ENCODE measurements at places on chromosomes 7 and 10. TPM values are rescaled to one million over a fixed set of nuclear protein-coding genes. Genes with fewer than 3 reads are reported as not detected.

- no peak for DNase-seq
Measured at GRCh38 chr10:27771231-27771630, 25.6 kb upstream of the MKX start.

Gene GNAT3
- not detected for total RNA-seq

- DNase-seq = no peak
Measured at GRCh38 chr7:29612596-29612995, 49.0 kb downstream of the PRR15 start.

Gene SUGCT
- total RNA-seq = 1.7 TPM

Gene CCL24
- not detected for total RNA-seq

GRCh38 chr7:7858559-7858958 lies 110.0 kb upstream of the GLCCI1 start:
- DNase-seq = no peak

- DNase-seq = no peak
Measured at GRCh38 chr7:122438492-122438891, 133.9 kb upstream of the FEZF1 start.

Gene FFAR4
- total RNA-seq = 0.06 TPM

Gene NT5C2
- 178 TPM for total RNA-seq

- peak; percentile 73 for DNase-seq
Measured at GRCh38 chr10:130924138-130924819, 387.2 kb downstream of the TCERG1L start.

DNA sequence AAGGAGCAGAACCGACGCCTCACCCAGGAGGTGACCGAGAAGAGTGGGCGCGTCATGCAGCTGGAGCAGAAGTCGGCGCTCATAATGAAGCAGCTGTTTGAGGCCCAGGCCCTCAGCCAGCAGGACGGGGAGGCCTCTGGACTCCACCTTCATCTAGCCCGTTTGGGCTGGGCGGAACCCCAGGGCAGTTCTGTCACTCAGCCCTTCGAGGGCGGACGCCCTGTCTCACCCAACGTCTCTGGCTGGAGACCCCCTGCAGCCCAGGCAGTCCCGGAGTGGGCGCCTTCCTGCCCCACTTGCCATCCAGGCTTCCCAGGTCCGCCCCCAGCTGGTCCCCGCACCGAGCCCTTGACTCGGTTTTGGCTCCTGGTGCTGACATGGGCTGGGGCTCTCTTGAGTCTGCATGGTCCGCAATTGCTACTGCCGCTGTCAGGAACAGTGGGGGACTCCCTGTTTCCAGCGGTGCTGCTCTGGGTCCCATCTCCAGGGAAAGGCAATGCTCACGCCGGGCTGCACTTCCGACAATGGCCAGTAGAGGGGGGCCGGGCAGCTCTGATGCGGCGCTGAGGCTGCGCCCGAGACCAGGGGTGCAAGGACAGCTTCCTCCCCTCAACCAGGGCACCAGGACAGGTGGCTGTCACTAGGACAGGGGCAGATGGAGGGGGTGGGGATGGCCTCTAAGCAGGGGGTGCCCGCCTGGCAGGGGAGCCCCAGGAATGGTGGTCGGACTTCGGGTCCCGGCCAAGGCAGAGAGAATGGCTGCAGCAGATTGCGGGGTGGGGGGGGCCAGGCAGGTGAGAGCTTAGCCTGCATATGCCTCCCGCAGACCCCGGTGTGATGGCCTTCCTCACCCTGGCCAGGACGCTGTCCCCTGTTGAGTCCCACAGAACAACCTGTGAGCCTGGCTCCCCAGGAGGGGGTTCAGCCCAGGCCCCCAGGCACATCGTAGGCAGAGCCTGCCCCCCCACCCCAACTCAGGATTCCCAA lies 71.2 kb upstream of the KCTD7 start:
- peak; percentile 50 for DNase-seq

DNA sequence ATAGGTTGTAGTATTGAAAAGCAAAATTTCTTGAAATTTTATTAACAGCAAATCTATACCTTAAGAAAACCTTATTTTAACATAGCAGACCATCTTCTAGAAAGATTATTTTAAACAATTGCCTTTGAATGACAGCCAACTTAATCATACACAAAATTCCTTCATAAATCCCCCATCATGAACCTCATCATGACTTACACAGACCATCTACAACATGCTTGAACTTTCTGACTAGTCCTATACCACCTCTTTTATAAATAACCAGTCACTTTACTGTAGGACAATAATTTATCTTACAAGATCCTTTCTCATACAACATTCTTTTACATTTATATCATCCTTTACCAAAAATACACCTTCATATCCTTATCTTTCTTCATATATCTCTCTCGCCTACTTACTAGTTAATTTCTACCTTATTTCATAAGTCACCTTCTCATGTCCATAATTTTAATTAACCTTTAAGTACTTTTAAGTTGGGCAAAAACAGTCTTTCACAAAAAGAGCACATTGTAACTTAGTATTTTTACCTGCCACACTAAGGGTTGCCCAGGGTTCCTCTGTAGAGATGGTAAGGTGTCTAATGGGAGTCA lies 16.6 kb upstream of the PTN start:
- no peak for DNase-seq

- DNase-seq = no peak
Measured at GRCh38 chr7:6443372-6443941, 4.3 kb downstream of the DAGLB start.

DNA sequence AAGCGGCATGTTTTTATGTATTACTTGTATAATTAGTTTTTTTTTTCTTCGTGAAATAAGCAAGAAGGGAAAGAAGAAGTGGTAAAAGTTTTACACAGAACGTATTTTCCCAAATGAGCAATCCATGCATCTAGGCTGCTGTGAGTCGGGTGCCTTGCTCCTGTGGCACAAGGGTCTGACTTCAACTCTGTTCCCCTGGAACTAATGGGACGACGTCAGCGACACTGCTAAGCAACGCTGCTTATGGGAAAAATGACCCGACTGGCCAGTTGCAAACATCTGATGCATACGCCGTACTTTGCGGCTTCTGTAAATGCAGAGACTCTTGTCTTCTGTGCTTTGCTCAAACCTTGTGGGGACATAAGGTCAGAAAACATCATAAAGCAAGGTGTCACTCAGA lies 66.3 kb downstream of the MPP7 start:
- no peak for DNase-seq

DNA sequence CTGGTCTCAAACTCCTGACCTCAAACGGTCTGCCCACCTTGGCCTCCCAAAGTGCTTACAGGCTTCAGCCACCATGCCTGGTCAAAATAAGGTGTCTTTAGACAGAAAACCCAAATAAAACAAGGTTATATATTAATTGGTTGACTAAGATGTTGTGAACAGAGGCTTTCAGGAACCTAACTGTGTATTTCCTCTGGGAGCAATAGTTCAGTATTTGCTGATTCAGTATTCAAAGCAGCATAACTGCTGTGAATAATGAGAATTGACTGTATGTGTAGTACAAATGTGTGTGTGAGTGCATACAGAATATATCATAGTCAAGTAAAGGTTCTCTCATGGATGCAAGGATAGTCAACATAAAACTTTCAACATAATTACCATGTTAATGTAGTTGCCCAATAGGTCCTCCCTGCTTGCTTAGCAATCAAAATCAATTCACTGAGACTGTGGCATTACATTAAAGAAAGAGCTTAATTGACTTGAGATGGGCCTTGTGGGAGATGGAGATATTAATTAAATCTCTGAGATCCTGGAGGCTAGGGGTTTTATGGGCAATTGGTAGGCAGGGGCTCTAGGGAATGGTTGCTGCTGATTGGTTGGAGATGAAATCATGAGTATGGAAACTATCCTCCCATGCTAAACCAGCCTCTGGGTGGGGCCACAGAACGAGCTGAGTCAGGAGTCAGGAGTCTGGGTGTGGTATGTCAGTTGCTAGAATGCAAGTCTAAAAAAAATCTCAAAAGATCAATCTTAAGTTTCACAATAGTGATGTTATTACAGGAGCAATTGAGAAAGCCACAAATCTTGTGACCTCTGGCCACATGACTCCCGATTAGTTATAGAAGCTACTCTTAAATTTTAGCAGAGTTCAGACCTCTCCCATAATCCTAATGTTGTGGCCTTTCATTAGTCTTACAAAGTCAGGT lies 162.7 kb downstream of the AKR1D1 start:
- DNase-seq = no peak

DNA sequence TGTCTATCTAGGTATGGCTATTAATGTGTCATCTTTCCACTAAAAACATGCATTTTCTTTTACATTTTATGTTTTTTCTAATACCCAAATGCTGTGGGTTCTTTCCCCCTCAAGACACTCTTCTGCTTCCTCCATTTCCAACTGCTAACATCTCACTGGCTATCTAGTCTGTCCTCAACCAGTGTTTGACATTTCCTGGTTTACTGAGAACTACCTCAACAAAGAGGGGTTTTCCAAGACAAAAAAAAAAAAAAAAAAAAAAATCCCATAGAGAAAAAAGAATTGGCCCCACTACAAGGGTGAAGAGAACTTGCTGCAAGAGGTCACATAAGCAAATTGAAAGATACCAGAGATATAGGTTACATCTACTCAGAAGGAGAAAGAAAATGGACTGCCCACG lies 359.7 kb downstream of the CRPPA start:
- DNase-seq = no peak

Gene NOS3
- 11.9 TPM for total RNA-seq

Gene FXYD4
- total RNA-seq = not detected

GRCh38 chr7:44772440-44772839 lies 23.8 kb downstream of the ZMIZ2 start:
- DNase-seq = no peak

Gene GRID2IP
- total RNA-seq = 0.77 TPM

- DNase-seq = peak; percentile 34
Measured at GRCh38 chr10:91694170-91694794, 61.4 kb upstream of the PPP1R3C start.

GRCh38 chr10:75398692-75399460 lies 2.7 kb downstream of the ZNF503 start:
- peak; percentile 36 for DNase-seq

Gene EPO
- total RNA-seq = not detected

- DNase-seq = no peak
Measured at GRCh38 chr7:39904077-39904486, 46.0 kb upstream of the CDK13 start.

DNA sequence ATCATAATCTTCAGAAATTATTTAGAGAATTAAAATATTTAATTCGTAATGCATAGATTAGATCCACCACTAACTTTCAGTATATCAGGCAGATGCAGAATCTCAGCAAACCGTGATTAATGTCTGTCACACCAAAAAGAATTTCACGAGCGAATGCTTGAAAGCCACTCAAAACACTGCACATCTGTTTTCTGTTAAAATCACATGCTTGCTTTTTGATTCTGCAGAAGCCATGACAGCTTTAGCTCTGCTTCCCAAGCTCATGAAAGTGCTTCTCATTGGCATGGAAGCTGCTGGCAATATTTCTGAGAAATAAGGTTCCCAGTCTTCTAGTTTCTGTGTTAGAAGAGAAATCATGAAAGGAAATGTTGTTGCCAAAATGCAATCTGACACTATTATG lies 837.8 kb upstream of the LRRN3 start:
- DNase-seq = peak; percentile 98

- no peak for DNase-seq
Measured at GRCh38 chr7:51014811-51015210, 232.1 kb upstream of the GRB10 start.

DNA sequence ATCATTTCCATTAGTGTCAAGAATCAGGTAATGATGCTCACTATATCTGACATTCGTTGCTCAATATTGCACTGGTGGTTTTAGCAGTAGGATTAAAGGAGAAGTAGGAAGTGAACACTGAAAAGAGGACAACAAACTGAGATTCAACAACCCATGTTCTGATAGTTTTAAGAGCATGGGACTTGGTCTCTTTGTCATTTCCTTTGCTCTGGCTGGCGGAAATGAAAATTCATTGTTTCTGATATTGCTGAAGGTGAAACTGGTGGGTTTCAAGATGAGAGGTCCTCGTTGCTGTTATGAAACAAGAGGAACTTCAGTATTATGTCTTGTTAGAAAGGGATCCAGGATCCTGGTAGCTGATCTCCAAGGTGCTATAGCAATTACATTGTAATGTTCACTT lies 129.0 kb downstream of the DNAH11 start:
- DNase-seq = no peak

GRCh38 chr10:27349987-27350386 lies 109.4 kb upstream of the ACBD5 start:
- no peak for DNase-seq

DNA sequence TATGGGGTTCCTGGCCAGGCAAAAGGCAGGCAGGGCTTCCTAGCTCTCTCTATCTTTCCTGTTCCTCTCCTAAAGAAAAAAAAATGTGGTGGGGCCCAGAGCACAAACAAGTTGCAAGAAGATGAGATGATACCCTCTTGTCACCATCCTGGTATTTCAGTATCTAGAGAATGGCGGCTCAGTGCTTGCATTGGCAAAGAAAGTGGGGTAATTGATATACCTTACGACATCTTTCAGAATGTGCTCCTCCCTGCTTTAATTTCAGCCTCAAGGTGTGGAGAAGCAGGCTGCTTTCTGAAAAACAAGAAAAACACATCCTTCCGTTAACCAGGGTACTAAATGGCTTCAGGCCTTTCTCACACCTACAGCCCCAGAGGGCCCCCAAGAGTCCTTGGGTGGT lies 34.5 kb upstream of the CUX1 start:
- no peak for DNase-seq

DNA sequence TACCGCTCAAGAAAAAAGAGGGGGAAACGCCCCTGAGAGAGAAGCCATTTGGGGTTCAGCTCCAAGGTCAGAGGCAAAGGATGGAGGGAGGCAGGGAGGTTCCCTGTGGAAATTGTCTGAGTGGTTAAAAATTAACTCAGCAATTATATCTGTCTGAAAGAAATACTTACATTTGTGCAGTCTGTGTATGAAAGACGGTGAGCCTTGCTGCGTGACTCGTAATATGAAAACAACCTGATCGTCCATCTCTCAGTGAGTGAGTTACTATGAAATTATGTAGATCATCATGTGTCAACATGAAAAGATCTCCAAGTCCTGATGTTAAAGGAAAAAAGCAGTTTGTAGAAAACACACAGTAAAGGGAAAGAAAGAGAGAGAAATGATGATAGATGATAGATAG lies 67.2 kb upstream of the FAM204A start:
- no peak for DNase-seq

GRCh38 chr10:24209432-24209771 lies 464 bp downstream of the KIAA1217 start:
- peak; percentile 74 for DNase-seq

- no peak for DNase-seq
Measured at GRCh38 chr10:73648975-73649829, 6.6 kb downstream of the SYNPO2L start.

Gene FAM170B
- total RNA-seq = 0.34 TPM

All from lung (tissue), 17 donors.